NCI-H1930 (cell line): ENCODE measurements at places on chromosomes 5 and 9.

DNA sequence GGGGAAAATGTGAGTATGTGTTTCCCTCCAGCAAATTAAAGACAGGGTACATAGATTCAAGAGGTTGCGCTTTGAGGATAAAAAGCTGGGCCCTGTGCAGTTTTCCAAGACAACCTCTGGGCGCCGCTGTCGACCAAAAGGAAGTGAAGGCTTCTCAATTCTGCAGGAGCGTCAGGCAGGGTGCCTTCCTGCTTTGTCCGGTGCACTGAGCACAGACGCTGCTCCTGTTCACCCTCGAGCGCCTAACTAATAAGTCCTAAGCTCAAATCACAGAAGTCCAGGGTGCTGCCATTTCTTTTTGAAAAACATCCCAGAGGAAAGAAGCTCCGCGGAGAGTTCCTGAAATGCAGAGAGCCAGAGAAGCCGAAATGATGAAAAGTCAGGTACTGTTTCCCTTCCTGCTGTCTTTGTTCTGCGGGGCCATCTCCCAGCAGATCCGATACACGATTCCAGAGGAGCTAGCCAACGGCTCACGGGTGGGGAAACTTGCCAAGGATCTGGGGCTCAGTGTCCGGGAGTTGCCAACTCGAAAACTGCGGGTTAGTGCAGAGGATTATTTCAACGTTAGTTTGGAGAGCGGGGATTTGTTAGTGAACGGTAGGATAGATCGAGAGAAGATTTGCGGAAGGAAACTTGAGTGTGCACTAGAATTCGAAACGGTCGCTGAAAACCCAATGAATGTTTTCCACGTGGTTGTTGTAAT lies at the start of gene PCDHGB1:
TSS of gene PCDHGB1 (plus strand) at position 183 of the 703 bp plus-strand sequence. CDS start at position 345, 162 bp downstream.
- DNase-seq: peak; percentile 72

DNA sequence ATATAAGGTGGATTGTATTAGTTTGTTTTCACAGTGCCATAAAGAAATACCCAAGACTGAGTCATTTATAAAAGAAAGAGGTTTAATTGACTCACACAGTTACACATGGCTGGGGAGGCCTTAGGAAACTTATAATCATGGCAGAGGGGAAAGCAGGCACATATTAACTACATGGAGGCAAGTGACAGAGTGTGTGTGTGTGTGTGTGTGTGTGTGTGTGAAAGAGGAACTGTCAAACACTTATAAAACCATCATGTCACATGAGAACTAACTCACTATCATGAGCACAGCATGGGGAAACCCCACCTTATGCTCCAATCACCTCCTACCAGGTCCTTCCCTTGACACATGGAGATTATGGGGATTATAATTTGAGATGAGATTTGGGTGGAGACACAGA lies 118.6 kb downstream of the SPEF2 start:
- no peak for DNase-seq

DNA sequence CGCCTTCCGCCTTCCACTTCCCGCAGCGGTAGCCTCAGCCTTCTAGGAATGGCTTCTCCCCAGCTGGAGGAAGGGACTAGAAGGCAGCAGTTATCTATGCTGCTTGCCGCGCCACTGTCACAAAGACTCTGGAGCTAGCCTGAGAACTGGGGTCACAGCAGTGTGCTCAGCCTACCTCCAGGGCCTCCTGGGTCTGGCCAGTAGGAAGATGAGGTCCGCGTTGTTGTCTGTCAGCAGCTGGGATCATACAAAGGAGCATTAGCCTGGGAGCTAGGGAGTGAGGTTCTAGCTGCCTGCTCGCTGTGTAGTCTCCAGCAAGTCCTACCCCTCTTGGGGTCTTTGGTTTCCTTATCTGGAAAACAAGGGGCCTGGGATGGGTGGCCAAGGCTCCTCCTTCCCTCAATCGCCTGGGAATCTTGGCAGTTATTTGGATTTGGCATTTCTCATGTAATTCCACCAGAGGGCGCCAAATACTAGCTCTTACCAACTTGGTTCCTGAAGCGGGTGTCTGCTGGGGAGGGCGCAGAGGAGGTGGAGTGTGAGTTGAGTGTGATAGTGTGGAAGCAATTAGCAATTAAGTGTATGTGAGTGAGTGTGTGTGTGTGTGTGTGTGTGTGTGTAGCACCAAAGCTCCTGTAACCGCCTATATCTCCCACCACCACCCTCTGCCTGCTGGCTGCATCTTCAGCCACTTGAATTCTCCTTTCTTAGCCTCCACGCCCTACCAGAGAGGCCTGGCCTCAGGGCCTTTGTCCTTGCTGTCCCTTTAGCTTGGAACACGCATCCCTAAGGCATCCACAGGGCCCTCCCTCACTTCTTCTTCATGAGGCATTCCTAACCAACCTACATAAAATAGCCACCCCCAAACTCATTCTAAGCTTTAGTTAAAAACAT lies 97.1 kb downstream of the ENTREP1 start:
- peak; percentile 30 for DNase-seq

- no peak for DNase-seq
These were observed 529.8 kb downstream of the DMRTA1 start for GRCh38 chr9:22976454-22976853.

GRCh38 chr9:107481035-107481434 lies 8.5 kb downstream of the KLF4 start:
- no peak for DNase-seq
